ENCODE measurements at places on chromosomes 7 and 10.

DNA sequence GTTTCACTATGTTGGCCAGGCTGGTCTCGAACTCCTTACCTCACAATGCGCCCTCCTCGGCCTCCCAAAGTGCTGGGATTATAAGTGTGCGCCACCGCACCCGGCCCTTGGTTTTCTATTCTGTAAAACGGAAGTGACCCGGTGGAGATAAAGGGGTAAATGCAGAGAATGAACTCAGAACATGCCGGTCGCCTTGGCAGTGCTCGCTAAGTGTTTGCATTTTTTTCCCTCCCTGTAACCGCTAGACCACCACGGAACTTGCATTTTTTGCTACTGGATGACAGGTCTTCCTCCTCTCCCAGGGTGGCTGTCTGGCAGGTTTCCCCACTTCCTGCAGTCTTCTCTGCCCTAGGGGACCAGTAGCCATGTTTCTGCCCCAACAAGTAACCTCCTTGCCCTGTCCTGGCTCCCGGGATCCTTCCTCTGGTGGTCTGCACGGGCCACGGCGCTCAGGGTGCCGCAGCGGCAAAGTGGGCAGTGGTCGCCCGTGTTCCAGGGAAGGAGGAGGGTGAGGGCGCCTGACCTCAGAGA, 18.8 kb upstream of the GNA12 start:
- DNase-seq = no peak

GRCh38 chr7:92064438-92065029, 69.7 kb downstream of the CYP51A1 start:
- no peak for DNase-seq

DNA sequence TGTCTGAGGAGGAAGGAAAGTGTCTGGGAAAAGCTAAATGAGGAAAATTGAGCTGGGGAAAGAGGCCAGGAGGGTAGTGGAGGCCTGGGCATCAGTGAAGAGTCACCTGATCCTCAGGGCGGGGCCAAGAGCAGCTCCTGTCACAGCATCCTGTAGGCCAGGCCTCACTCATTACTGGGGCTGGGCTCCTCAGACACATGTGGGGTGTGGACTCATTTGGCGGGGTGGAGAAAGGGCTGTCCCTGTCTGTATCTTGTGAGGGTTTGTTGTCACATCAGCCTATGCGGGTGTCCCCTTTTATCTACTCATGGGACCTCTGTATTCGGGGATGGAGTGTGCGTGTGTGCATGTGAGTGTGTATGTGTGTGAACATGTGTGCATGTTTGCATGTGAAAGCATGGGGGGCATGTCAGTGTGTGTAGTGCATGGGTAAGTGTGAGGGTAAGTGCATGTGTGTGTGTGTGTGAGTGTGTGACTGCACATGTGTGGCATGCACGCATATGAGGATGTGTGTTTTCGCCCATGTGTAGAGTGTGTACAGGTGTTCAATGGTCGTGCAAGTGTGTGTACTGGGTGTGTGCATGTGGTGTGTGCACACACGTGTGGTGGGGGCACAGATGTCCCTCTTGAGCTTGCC, 67.8 kb downstream of the RAMP3 start:
- no peak for DNase-seq

DNA sequence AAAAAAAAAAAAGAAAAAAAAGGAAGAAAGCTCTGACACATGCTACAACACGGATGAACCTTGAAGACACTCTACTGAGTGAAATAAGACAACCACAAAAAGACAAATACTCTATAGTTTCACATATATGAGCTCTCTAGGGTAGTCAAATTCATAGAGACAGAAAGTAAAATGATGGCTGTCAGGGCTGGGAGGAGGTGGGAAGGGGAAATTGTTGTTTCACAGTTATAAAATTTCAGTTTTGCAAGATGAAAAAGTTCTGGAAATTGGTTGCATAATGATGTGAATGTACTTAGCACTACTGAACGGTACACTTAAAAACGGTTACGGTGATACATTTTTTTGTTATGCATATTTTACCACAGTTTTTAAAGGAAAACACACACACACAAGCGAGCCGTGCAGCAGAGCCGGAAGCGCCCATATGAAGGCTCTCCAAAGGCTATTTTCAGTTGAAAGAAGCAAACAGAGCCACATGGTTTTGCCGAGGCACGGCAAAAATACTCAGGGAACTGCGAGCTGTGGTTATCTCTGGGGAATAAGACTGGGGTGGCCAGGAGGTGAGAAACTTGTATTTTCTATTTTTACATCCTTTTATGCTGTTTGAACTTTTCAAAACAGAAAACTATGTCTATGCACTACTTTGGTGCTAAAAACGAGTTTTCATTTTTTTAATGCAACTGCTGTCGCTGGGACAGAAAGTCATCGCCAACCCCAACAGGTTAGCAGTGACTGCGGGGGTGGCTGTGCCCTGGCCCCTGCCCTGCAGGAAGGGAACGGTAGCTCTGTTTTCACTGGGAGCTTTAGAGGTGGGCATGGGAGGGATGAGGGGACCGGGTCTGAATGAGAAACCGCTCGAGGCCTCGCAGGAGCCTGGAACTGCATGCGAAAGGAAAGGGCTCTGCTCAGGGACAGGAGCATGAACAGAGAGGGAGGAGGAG, 132.9 kb downstream of the OAT start:
- DNase-seq = no peak

DNA sequence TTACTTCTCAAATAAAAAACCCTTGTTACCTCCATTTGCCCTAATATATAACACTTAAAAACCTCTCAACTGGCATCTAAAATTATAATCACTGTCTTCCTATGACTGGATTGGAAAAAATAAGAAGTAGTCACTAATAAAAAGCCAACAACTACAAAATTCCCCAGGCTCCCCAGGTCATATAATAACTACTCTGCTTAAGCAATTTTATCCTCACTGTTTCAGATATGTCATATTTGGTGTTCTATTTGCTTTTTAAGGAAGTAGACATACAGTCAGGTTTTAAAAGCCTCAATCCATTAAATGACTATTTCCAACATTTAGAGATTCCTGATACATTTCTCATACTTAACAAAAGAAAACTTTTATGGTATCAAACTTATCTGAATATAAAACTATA, 2.4 kb downstream of the H2AZ2 start:
- no peak for DNase-seq

DNA sequence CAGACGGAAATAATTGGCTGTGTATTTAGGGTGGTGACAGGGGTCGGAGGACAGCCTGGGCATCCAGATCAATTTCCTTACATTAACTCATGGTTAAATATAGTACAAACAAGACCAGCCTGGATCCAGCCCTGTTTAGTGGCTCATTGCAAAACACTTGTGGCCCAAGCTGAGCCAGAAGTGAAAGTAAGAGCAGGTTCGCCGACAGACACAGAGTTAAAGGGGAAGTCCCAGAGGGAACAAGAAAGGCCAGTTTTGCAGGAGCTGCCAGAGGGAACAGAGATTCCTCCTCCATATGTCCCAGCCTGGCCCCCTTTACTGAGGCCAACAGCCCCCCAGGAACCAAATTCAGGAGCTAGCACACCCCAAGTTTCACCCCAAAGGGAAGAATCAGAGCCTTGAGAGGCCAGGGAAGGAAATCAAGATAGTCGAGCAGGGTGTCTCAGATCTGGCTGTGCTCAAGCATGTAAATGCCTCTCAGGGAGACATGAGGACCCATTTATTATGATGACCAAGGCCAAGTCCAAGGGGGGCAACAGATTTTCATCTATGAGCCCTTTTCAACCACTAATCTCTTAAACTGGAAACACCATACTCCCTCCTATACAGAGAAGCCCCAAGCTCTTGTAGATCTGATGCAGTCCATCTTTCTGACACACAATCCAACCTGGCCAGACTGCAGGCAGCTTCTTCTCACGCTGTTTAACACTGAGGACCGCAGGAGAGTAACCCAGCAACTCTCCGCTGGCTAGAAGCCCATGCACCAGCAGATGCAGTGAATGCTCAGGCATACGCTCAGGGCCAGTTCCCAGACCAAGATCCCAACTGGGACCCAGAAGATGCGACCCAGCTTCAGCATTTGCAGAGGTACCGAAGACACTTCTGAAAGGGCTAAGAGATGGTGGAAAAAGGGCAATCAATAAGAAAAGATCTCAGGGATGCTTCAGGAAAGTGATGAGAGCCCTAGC, 15.9 kb upstream of the ADCK2 start:
- no peak for DNase-seq

GRCh38 chr7:52726986-52727385, 308.4 kb upstream of the POM121L12 start:
- DNase-seq = no peak

GRCh38 chr7:157122800-157123495, 15.8 kb upstream of the UBE3C start:
- no peak for DNase-seq

GRCh38 chr10:82866424-82867020, 991.5 kb downstream of the NRG3 start:
- no peak for DNase-seq

GRCh38 chr7:116542618-116543017, 17.8 kb downstream of the CAV1 start:
- no peak for DNase-seq

DNA sequence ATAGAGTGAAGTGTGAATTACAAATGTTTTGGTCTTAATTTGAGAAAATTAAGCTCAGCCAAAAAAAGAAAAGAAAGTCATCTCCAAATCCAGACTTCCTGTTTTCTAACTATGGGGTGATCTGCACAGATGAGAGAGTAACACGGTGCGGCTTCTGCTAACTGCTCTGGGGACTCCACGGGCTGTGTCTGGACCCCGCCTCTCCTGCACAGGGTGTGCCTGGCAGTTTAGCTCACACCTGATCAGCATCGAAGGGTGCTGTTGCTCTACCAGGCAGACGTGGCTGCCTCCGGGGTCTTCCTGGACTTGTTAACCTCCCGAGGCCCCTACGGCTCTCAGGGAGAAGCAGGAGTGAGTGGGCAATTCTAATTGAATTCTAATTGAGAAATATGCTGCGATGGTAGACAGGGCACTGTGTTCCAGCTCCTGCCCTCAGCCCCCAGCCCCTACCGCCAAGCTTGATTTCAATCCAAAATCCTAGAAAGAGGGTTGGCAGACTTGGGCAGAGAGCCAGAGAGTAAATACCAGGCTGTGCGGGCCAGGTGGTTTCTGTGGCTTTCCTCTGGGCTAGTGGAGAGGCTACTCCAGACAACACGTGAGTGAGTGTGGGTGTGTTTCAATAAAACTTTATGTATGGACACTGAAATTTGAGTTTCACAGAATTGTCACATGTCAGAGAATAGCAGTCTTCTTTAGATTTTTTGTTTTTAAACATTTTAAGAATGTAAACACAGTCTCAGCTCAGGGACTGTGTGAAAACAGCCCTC, 13.4 kb downstream of the SHH start:
- no peak for DNase-seq

DNA sequence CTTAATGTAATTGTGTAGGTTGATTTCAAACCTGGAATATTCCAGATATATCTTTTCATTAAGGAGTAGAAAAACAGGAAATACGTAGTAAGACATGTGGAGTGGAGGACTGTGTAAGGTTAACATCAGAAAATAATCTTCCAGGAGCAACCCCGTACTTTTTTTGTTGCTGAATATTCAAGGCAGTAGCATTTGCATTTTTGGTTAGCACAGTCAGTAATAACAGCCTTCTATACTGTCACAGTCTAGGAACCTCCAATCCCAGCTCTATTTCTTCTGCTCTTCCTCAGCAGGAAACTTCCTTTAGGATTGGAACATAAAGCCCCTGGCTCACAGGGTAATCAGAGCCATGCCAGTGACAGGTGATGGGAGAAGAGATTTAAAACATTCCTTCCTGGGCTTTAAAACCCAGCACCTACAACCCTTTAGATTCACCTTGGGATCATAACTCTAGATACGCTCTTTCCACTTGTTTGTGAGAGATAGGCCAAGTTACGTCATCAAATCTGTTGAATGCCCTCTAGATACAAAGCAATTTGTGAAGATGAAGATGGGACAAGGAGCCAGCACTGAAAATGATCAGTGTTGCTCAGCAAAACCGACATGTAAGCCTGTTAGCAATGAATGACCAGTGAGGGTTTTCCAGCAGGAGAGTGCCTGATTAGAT, 248.5 kb upstream of the NPY start:
- no peak for DNase-seq

GRCh38 chr7:129643550-129644170, 32.1 kb downstream of the NRF1 start:
- no peak for DNase-seq

GRCh38 chr7:155745737-155746136, 66.5 kb downstream of the SHH start:
- DNase-seq = no peak

DNA sequence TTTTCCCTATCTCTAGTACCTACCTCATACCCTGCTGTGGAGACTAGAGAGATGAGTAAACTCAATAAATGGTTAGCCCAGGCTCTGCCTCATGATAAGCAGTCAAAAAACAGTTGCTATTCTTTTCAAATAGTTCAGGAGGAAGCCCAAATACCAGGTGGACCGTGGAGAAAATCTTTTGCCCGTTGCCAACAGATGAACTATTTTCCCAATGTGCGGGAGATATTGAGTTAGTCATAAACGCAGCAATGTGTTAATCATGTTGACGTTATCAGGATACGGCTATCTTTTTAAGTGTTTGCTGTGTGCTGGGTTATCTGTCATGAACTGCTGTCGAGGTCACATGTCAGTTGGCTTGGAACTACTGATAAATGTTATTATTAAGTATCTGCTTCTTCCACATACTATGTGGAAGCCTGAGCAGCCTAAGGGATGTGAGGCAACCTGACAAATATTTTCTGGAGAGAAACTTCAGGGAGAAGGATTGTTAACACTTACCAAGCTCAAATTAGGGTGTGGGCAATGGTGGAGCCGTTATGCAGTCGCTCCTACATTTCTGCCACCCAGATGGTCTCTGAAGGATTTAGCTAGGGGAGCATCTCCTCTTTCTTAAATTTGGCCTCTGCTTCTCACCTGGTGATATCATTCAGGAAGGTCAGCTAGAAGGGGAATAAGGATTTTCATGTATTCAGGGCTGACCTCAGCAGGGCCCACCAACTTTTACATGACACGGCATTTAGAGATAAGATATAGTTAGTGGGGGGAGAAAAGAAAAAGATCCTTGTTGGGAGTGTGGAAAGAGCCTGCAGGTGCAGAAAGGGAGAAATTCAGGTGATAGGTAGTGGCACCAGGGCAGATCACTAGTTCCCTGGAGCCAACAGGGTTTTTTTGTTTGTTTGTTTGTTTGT, 33.5 kb upstream of the SLC26A3 start:
- DNase-seq = no peak

DNA sequence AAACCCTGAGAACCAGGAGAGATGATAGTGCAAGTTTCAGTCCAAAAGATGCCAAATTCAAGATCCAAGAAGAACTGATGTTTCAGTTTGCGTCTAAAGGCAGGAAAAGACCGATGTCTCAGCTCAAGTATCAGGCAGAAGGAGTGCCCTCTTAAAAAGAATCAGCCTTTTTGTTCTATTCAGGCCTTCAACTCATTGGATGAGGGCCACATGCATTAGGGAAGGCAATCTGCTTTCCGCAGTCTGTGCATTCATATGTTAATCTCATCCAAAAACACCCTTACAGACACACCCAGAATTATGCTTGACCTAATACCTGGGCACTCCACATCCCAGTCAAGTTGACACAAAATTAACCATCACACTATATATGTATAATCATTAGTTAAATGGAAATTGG, 45.2 kb downstream of the DNAJB9 start:
- DNase-seq = no peak

GRCh38 chr10:103273041-103273441, 3.9 kb upstream of the INA start:
- DNase-seq = no peak

GRCh38 chr7:42193471-42194129, 43.4 kb downstream of the GLI3 start:
- DNase-seq = no peak

- no peak for DNase-seq
Observed at GRCh38 chr10:124259139-124259825, 159.4 kb downstream of the OAT start.
